ENCODE measurements at places on chromosomes 11 and 22.
A peak's percentile ranks its signal among the peaks of the same experiment; 100 is the strongest.

DNA sequence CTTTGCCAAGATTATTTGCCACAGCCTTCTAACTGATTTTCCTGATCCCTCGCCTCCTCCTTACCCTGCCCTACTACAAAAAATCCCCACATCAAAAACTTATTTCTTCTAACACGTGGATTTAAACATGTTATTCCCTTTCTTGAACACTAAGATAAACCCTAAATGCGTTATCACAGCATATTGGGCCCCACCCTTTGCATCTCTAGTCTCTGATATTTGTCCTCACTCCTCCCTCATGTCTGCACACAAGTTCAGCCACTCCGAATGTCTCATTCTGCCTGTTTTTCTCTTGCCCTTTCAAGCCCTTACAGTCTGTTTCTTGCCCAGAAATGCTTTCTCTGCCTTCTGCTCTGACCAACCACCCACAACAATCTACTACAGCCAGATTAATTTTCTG lies 10.6 kb upstream of the ACER3 start:
- DNase-seq, result no peak

- DNase-seq, result no peak
These were observed 1337.8 kb downstream of the BRD1 start for GRCh38 chr22:48489551-48490499.

GRCh38 chr11:42315267-42315666 lies 855.8 kb upstream of the LRRC4C start:
- DNase-seq, result no peak

DNA sequence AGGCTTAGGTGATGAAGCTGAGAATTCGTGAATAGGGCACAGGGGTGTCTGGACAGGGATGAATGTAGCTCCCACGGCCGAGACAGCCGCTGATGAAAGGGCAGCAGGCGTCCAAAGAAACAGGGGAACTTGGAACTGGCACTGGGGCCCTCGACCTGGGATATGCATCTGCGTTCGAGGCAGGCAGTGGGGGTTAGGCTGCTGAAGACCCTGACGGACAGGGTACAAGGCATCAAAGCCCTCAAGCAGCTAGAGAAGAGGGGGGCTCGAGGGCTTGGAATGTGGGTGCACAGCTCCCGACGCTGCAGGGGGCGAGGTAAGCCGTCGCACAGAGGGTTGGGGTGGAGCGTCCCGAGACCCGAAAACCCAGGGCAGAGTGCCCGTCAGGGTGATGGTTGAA lies 6.9 kb upstream of the SYT8 start:
- no peak for DNase-seq

DNA sequence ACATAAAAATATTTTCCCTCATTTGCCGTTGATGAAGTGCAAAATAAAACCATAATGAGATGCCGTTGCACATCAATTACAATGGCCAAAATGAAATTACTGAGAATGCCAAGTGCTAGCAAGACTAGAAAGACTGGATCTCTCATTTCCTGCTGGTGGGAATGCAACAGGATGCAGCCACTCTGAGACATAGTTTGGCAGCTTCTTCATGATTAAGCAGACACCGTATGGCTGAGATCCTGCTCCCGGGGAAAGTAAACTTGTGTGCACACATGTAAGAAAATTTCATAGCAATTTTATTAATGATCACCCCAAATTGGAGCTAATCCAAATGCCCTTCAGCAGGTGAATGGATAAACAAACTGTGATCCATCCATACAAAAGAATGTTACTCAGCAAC lies 1013.2 kb downstream of the TBC1D22A start:
- DNase-seq, result no peak

- no peak for DNase-seq
These were observed 40.7 kb downstream of the SYT13 start for GRCh38 chr11:45245218-45246045.

DNA sequence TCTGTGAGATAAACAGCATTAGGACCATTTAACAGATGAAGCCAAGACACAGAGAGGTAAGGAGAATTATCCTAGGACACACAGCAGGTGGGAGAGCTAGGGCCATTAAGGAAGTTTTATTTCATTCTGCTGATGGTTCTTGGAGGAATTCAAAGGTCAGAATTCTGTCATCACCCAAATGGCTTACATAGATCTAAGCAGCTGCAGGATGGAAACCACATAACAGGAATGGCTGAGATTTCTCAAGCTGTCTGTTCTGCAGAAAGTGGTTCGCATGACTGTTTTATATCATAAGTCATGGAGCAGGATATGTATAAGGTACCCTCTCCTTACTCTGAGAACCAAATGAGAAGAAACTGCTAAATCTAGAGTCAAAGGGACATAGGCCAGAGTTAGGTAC lies 163.2 kb upstream of the NARS2 start:
- DNase-seq, result no peak

- peak; percentile 21 for DNase-seq
These were observed 100.3 kb upstream of the PITPNB start for GRCh38 chr22:28019360-28019759.

- DNase-seq, result no peak
These were observed 2.9 kb downstream of the E2F8 start for GRCh38 chr11:19237813-19238212.

DNA sequence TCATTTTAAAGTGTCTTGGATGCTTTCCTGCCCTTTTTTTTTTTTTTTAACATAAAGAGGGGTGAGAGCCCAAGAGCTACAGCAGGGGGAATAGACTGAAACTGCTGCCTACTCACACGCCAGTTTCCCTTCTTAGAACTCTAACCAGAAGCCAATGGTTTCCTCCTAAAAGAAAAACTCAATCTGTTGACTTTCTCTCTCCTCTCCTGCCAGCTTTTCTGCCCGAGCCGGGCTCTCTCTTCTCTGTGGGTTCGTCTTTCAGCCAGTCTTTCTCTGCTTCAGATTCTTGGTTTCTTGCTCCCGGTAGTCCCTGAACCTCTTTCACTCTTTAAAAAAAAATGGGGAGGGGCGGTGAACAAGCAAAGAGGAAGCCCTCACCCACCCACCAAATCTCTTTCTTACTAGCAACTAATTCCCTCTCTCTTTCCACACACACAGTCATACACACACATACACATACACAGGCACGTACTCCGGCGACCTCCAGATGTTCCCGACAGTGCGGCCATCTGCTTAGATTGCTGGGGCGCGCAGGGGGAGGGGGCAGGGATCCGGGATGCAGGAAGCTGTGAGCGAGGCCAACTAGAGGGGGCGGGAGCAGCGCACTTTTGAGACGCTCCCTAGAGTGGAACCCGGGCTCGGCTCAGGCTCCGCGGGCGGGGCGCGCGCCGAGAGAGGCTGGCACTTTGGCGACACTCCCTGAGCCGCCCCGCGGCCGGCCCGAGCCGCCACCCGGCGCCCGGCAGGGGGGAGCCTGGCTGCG lies 444 bp upstream of the TSKU start:
- peak; percentile 91 for DNase-seq

DNA sequence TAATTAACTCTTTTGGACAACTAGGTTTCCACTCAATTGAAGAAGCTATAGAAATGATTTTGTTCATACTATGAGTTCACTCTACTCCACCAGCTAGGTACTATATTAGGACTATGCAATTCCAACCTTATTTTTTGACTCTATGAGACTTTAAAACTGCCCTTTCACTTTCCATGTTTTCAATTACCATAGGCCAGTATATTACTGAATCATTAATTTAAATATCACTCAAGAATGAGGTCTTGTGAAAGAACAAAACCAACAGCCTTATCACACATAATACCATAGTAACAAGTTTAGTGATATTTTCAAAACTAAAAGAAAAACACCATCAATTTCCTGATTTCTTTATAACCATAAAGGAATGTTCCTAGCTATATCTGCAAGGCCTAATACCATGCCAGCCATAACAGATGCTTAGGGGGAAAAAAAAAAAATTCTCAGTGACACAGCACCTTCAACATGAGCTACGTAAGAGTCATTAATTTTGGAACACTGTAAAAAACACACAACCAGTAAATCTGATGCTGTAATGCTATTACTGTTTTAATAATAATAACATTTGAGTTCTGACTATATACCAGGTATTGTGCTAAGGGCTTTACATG lies 6.1 kb downstream of the DCUN1D5 start:
- DNase-seq, result no peak

DNA sequence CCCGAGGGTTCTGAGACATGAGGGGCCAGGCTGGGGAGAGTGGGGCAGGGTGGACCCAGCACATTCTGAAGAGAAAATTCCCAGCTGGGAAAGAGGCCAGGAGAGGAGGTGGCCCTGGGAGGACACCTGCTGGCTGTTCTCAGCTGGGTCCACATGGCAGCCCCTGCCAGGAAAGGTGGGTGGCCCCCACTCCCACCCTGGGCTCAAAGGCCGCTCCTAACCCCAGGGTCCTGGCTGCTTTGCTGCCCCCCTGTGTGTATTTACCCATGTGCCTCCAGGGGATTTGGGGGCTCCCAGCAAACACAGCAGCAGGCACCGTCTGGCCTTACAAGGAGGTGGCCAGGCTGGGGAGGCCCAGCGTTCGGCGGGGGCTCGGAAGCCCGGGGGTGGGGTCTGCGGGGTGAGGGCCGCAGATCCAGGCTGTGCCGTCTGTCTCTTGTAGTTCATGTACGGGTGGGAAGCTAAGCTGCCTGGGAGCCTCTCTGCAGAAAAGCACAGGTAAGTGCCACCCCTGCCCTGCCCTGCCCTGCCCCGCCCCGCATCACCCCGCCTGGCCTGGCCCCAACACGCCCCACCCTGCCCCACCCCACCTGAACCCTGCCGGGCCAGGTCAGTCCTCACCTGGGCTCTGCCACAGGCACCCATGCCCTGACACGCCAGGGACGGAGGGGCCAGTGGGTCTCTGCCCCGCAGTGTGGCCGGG lies 10.6 kb downstream of the MUC5B start:
- peak; percentile 3 for DNase-seq

DNA sequence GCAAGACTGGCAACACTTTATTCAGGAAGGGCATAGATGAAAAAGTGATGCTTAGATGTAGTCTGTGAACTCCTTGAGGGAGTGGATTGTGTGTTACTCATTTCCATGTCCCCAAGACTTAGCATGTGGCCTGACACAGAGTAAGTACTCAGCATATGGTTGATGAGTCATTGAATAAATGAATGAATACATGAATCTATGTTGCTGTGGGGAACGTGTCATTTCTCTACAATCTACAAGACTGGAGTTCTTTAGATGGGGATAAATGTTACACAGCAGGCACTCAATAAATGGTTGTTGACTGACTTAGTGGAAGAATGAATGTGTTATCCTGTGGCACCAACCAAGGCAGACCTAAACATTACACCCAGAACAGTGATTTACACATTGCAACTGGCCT lies 17.9 kb downstream of the BPIFC start:
- DNase-seq, result no peak

GRCh38 chr11:24944891-24945290 lies 448.0 kb downstream of the LUZP2 start:
- DNase-seq, result no peak

GRCh38 chr22:32073823-32074380 lies 30.8 kb downstream of the SLC5A1 start:
- no peak for DNase-seq

GRCh38 chr11:123493349-123494063 lies 63.4 kb downstream of the GRAMD1B start:
- no peak for DNase-seq

GRCh38 chr11:113189909-113190667 lies 124.3 kb upstream of the TTC12 start:
- no peak for DNase-seq

DNA sequence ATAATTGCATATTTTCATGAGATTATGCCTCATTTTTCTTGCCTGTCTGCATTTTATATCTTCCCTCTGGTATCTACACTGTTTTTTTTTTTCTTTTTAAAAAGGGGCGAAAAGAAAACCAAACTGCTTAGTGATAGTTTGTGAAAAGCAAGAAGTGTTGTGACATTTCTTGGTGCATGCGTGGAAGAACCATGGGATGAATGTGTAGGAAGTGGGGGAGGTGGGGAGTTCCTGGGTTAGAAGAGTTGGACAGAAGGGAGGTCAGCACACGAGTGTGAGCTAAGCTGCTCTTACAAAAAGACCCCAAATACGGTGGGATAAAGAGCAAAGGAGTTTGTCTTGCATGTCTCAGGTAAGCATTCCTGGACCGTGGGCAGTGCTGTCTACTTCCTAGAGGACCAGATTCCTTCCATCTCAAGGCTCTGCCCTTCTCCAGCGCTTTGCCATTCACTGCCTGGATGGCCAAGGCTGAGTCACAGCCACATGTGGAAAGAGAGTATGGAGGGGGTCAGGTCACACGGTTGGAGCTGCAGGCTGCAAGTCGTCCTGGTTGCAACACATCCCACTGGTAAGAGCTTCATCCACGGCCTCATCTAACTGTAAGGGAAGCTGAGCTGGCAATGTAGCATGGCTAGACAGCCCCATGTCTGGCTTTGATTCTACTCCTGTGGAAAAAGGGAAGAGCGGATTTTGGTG lies 300.6 kb downstream of the DDX10 start:
- DNase-seq, result no peak

- DNase-seq, result no peak
These were observed 212.0 kb upstream of the CHORDC1 start for GRCh38 chr11:90434858-90435257.

GRCh38 chr11:69463181-69463994 lies 18.1 kb upstream of the LINC01488 start:
- DNase-seq, result no peak

GRCh38 chr22:38491707-38492348 lies 14.3 kb downstream of the DDX17 start:
- no peak for DNase-seq

DNA sequence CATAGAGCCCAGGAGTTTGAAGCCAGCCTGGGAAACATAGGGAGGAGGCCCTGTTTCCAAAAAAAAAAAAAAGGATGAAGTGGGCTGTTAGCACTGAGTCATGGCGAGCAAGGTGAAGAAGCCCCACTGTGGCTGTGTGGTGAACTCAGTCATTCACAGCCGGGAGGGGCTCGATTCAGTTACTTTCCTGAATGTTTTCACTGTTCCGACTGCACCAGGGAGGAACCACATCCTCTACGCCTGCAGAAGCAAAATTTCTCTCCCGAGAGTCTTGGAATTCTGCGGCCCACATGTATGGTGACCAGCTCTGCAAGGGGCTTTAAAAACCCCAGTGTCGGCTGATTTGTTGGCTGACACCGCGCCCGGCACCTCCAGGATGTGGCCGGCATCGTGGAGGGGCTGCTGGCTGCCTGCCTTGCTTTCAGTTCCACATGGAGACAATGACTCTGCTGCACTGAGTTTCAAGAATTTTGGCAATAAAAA lies 27.8 kb upstream of the GRAMD4 start:
- peak; percentile 80 for DNase-seq

GRCh38 chr11:135006800-135007199 lies 594.8 kb upstream of the B3GAT1 start:
- DNase-seq, result no peak

DNA sequence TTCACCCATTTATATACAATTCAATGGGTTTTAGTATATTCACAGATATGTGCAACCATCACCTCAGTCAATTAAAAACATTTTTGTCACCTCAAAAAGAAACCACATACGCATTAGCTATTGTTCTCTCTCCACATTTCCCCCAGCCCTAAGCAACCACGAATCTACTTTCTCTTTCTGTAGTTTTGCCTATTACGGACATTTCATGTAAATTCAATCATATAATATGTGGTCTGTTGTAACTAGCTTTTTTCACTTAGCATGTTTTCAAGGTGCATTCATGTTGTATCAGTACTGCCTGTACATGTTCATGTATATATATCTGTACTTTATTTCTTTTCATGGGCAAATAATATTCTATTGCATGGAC lies 104.7 kb upstream of the RRM1 start:
- DNase-seq, result peak; percentile 25

GRCh38 chr11:4453118-4453517 lies 4.0 kb downstream of the OR52K2 start:
- no peak for DNase-seq

All from activated CD4-positive, alpha-beta T cell treated with anti-CD3 and anti-CD28 coated beads for 36 hours (primary cell).